ENCODE measurements at places on chromosomes 3 and 15.
A peak's percentile ranks its signal among the peaks of the same experiment; 100 is the strongest.

DNA sequence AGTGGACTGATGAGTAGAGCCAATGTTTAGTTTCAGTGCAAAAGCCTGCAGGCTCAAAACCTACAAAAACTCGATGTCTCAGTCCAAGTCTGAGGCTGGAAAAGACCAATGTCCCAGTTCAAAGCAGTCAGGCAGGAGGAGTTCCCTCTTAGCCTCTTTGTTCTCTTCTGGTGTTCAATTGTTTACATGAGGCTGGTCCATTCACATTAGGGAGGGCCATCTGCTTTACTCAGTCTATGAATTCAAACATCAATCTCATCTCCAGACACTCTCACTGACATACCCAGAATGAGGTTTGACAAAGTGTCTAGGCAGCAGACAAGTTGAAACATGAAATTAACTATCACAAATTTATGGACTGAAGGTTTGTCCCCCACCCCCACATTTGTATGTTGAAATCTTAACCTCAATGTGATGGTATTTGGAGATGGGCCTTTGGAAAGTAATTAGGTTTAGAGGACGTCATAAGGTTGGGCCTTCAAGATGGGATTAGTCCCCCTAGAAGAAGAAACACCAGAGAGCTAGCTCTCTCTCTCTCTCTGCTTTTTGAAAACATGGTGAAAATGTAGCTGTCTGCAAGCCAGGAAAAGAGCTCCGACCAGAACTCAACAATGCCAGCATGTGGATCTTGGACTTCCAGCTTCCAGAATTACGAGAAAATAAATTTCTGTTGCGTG is 438.5 kb upstream of the RGMA start:
- no peak for DNase-seq

DNA sequence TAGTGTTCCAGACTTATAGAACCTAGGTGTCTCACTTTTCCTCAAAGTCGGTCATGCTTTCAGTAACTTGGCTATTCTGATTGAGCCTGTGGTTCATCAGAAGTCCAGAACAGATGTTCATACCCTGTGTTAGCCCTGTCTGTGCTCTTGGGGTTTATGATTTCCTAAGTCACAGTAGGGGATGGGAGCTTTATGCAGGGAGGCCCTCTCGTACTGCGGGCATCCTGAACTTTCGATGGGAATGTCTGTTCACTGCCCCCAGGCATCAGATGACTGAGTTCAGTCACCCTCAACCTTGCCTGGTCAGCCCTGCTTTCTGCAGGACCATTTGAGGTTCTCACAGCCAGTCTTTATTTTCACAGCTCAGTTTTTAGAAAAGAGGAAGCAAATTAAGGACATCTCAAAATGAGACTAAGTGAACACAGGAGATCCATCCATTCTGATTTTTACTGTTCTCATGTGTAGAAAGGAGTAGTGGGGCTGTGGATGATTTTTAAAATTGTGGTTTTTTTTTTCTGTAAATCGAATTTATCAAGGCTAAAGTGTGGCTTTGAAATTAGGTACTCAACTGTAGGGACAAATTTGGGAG is 71.3 kb downstream of the CMTM8 start:
- DNase-seq, result no peak

DNA sequence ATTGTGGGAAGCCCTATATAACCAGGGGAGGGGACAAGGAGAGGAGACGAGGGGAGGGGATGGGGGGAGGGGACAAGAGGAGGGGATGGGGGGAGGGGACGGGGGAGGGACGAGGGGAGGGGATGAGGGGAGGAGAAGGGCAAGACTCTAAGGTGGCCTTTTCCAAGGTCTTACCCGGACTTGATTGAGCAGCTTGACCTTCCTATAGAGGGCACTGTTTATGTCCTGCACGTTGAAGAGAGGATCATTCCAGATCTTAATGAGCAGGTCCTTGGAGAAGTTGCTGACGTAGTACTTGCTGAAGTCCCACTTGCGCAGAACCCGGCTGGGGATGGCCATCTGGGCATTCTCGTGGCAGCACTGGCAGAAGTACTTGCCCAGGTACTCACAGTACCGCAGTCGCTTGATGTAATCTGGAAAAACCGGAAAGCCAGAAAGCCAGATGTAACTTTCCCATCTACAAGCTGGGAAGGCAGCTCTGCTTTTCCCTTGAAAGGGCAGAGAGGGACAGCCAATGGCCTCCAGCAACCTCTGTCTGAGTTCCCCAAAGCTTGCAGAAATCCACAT is 55.7 kb downstream of the RUBCN start:
- no peak for DNase-seq

DNA sequence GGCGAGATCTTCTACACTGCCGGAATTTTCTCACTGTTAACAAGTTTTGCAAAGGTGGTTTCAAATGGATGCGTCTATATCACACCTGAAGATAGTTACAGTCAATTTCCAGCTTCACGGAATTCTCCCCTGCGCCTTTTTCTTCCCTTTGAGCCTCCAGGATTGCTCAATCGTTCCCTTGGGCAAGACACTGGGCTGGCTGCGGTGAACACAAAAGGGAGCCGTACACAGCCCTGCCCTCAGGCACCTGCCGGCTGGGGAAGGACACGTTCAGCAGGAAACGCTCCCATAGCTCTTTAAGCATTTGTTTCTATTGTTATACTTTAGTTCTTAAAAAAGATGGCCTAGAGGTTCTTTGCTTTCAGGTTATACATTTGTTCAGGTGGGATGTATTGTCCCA is 85.7 kb downstream of the C3orf70 start:
- no peak for DNase-seq

DNA sequence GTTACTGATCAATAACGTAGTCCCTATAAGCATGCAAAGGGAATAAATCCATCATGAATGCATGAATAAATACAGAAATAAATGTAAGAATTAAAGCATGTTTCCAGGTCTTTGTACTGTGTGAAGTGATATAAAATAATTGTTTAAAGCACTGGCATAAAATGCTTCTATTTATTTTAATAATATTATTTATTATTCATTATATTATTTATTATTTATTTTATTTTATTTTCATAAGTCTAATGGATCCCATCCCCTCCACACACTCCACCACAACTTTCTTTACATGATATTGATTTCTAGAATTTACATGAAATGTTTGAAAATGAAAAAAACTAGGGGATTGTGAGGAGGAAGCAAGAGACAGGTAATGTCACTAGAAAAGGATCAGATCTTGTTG is 73.5 kb downstream of the MCF2L2 start:
- DNase-seq, result no peak

GRCh38 chr3:58058361-58059263 is 50.4 kb downstream of the FLNB start:
- no peak for DNase-seq

DNA sequence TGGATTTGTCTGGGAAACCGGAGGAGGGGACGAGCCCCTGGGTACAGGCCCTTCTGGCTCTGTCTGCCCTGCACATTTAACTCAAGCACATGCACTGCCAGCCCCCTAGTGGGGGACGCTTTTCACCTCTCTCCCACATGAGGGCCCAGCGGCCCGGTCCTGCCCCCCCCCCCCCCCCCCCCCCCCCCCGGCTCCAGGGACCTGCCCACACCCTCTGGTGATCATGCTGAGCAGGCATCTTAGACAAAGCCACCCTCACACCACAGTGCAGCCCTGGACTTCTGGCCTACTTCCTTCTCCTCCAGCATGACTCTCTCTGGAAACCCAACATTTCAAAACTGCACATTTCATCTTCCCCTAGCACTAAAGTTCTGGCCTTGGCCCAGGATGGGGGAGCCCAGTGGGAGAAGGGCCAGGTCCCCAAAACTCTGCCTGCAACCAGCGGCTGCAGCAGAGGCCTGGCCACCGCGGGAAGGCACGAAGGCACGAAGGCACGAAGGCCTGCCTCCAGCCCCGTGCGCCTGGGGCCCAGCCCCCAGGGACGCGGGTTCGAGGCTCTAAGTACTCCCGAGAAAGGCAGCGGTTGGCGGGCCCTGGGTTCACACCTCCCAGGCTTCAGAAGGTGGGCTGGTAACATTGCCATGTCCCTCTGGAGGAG is 14.1 kb downstream of the KLF15 start:
- no peak for DNase-seq

- DNase-seq, result no peak
Measured at GRCh38 chr3:19540464-19540863, 392.2 kb downstream of the KCNH8 start.

- DNase-seq, result peak; percentile 18
Measured at GRCh38 chr3:134029734-134030378, at the start of gene SLCO2A1. Gene SLCO2A1, minus strand, starts transcription at chr3:134029925. Its CDS starts 123 bp downstream, at chr3:134029802.

DNA sequence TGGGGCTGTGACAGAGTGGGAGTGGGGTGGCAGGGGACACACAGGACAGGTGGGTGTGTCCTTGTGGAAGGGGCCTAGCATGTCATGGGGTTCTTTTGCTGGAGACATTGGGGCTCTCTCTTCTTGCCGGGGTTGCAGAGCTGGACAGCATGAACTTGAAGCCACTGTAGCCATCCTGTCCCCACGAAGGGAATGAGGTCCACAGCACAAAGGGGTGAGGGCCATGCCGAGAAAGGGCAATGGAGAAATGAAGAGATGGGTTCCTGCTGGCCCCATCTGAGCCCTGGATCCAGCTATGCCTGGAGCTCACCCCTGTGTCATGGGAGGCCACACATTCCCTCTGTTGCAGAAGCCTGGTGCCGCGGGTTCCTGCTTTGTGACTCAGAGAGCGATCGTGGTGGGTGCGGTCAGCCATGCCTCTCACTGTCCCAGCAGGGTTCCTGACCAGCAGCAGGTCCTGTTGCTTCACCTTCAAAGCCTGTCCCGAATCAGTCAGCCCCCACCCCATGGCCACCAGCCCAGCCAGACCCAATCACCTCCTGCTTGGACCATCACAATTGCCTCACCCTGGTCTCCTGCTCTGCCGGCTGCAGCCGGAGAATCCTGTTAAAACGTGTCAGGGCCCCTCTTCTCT is 50.0 kb downstream of the DNAJB8 start:
- DNase-seq, result no peak

DNA sequence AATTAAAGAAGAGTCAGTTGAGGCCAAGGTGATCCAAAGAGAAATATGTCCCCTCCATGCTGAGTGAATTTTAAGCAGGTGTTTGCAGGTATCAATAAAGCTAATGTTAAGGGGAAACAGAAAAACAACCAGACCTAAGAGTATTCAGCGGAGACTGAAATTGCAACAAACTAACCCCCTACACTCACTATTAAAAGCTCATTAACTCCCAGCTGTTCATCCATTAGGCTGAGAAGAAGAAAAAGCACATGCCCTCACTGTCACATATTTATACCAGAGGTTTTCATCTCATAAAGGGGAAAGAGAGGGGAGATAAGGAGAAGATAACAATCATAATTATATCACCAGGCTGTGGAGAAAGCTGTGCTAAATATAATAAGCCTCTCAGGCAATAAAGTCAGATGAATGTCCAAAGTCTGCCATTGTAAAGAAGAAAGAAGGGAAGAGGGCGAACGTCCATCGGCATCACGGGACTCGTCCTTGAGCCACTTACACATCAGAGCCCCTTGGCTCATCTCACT is 145.2 kb downstream of the TAFA4 start:
- DNase-seq, result no peak

GRCh38 chr15:89361451-89362202 is 27.0 kb upstream of the POLG start:
- peak; percentile 43 for DNase-seq

DNA sequence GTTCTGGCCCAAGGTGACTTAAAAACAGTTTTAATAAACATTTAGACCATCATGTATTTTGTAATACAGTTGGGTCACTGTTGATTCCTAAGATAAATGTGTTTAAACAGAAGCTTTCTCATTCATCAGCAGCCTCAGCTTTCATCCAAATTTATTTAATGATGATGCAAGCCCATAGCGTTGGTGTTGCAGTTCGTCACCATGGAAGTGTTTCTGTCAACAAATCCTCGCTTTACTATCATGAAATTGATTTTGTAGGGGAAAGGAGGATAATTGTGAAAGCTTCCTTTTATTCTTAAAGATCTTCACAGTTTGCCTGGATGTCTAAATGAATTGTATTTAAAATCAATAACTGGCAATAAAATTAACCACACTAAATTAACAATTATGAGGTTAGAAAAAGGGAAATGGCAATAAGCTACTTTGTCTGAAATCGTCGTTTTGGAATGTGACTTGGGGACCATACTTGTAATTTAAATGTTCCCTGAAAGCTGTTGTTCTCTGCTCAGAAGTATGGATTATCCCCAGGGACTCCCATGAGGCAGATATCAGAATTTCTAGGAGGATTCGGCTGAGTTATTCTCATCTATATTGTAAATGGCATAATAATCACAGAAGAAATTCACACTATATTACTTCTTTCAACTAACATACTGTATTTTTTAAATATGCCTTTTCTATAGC is 29.0 kb downstream of the CMSS1 start:
- no peak for DNase-seq

GRCh38 chr3:168803536-168803935 is 707.8 kb upstream of the GOLIM4 start:
- no peak for DNase-seq

DNA sequence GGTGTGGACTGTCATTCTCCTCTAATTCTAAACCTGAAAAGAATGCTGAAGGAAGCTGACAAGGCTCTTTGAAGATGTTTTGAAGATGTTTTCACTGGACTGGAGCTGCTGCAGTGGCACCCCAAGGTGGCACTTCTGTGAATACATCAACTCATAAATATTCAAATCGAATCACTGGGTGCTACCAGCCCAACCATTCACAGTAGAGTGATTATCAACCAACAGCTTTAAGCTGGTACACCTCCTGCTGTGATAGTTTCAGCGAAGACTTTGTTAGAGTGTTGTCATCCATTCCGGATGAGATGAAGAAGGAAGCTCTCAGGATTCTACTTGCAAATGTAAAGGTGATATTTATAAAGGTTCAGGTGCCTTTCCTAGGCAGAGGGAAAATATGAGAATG is 106.6 kb downstream of the LSAMP start:
- DNase-seq, result no peak

GRCh38 chr3:126911162-126912026 is 71.5 kb upstream of the PLXNA1 start:
- DNase-seq, result peak; percentile 38

DNA sequence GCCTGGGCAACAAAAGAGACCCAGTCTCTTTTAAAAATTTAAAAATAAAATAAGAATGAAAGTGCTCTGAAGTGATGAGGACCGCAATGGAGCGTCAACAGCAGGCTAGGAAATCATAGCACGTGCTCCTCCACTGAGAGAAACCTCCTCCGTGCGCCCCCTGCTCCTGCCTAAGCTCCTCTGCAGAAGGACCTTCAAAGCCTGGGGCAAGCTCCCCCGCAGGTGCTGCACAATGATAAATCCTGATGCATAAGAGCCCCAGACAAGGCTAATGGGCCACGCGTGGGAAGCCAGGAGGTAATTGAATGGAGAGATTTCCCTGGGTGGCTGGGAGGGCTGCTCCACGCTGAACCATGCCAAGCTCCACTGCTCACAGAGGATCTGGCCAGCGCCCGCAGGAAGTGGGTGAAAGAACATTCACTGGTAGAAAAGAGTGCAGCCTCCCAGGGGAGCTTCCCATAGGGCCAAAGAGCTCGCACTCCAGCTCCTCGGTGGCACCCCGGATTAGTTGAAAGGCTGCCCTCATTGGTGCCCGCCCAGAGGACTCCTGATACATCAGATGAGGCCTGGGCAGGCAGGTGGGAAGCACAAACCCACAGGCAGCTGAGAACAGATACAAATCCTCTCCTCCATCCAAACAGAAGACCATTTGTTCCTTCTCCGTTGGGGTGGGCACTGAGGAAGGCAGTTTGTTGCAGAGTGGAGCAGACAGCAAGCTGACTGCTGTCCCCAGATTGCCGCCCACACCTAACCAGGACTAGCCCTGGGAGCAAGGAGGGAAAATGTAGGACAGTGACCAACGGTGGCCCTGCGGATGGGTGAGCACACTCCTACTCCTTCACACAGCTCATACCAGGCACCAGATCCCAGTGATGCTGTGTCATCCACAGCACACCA is 52.5 kb downstream of the CPN2 start:
- no peak for DNase-seq

- DNase-seq, result no peak
Measured at GRCh38 chr3:132225664-132226063, 91.5 kb upstream of the ACP3 start.

- DNase-seq, result no peak
Measured at GRCh38 chr15:67820992-67821783, 4.1 kb upstream of the SKOR1 start.

All from amygdala (tissue), 56 donors.